ENCODE measurements at places on chromosomes 12 and 14.

- DNase-seq = no peak
Measured at GRCh38 chr14:50524731-50525515, 7.4 kb downstream of the MAP4K5 start.

DNA sequence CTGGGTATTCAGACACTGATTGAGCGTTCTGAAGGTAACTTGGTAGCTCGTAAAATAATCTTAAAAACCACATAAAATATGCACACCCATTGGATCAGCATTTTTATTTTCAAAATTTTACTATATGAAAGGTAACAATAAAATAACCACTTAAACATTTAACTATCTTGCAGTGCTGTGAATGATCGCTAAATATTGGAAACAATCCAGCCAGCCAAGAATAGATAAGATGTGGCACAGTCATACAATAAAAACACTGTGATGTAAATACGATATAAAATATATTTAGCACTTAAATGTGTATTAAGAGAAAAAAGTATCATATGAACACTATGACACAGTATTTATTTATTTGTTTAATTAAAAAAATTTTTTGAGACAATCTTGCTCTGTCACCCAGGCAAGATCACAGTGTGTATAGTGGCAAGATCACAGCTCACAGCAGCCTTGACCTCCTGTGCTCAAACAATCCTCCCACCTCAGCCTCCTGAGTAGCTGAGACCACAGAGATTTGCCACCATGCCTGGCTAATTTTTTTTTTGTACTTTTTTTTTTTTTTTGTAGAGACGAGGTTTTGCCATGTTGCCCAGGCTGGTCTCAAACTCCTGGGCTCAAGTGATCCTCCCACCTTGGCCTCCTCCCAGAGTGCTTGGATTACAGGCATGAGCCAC lies 39.4 kb downstream of the SDR9C7 start:
- no peak for DNase-seq

GRCh38 chr14:75230140-75230792 lies 48.4 kb upstream of the FOS start:
- no peak for DNase-seq

GRCh38 chr12:76124456-76124855 lies 40.0 kb upstream of the NAP1L1 start:
- DNase-seq = no peak

DNA sequence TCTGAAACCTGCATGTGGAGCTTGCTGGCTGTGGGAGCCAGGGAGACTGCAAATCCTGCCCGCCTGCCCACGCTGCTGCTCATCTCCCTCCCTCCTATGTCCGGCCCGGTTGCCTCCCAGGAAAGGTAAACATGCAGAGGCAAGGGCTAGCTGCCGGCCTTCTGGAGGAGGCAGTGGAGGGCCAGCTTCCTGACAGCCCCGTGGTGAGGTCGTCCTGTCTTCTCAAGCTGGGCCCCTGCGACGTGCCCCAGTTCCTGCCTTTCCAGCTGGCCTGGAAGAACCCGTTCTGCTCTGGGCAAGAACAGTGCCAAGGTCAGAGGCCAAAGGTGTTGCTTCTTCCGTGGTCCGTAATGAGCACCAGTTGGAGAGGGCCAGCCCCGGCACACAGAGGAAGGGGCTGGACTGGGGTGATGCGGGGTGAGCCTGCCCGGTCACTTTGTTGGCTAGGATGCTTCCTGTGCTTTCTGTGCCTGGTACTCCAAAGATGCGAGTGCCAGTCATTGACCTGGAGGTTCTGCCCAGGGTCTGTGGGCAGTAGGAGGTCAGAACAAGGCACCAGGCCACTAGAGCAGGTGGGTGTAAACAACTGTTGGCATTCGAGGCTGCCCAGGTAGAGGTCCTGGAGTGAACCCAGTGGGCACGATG lies 25.3 kb downstream of the TPCN1 start:
- DNase-seq = no peak

Measured in mesothelial cell of epicardium (in vitro differentiated cells).